ENCODE measurements at places on chromosomes 5 and 9.

DNA sequence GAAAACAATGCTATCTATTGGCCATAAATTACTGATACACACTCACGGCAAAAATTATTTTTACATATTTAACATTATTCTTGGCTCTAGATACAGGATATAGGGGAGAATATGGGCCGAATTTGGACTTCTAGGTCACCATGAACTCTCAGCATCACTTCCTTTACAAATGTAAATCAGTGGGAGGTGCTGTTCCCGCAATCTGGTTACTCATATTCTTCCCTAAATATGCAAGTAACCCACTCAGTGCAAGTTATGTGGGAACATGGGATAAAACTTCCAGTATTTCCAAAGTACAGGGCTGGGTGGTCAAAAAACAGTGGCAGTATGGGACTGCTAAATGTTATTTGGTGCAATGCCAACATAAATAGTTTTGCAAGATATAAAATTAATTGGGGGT is 145.6 kb downstream of the PPP2R2B start:
- DNase-seq, result no peak

DNA sequence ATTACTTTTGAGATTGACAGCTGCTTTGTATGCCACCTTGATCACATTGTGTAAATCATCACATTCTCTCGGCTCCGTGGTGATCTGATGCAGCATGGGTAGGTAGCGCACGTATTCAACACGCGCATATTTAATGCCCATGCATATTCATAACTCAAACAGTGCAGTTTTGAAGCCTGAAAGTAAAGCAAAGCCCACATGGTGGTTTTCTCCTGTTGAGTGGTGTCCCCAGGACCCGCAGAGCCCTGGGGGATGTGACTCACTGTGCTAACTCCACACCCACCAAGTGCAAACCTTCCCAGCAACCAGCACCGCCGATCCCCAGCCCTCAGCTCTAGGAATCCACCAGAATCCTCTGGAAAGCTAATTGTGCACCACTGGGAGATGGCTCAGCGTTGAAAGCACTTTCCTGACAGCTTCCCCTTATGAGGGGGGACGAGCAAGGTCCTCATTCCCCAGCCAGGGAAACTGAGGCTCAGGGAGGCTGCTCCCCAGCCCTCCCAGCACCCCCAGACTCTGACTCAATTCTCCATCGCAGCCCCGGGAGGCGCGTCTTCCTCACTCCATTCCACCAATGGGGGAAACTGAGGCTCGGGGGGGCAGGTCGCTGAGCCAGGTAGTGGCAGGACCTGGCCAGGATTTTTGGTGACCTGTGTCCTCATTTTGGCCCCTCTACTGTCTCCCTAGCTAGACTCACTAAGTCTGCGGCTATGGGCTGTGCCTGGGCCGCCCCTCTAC is 46.4 kb downstream of the SARDH start:
- no peak for DNase-seq

- peak; percentile 17 for DNase-seq
Observed at GRCh38 chr5:140235791-140236551, 61.0 kb downstream of the CYSTM1 start.

DNA sequence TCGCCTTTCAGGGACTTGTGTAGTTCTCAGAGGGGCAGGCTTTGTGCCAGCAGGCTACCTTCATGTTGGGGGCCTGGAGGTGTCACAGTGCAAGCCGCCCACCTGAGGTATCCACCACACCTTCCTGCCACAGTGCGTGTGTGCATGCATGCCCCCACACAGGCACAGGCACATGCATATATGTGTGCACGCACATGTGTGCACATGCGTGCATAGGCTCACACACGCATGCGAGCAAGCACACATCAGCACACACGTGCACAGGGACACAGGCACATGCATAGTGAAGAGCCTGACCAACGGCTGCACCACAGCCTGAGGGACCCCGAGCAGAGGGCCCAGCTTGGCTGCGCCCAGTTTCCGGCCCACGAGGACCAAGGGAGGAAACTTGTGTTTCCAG is 36.1 kb downstream of the IRX4 start:
- DNase-seq, result no peak

GRCh38 chr5:12845549-12846159 is 941.4 kb upstream of the CTNND2 start:
- DNase-seq, result no peak

DNA sequence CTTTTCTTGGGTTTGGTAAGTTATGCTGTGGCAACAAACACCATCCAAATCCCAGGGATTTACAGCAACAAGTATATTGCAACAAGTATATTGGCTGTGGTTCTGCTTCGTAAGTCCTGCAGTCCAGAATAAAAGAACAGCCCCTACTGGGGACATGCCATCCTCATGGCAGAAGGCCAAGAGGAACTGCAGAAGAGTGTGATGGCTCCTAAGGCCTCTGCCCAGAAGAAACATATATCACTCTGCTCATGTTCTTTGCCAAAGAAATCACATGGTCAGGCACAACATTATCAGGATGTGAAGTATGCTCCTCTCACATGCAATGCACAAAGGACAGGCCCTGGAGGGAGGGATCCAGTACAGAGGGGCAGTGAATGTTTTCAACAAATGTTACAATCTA is 159.6 kb upstream of the TAS2R1 start:
- no peak for DNase-seq

DNA sequence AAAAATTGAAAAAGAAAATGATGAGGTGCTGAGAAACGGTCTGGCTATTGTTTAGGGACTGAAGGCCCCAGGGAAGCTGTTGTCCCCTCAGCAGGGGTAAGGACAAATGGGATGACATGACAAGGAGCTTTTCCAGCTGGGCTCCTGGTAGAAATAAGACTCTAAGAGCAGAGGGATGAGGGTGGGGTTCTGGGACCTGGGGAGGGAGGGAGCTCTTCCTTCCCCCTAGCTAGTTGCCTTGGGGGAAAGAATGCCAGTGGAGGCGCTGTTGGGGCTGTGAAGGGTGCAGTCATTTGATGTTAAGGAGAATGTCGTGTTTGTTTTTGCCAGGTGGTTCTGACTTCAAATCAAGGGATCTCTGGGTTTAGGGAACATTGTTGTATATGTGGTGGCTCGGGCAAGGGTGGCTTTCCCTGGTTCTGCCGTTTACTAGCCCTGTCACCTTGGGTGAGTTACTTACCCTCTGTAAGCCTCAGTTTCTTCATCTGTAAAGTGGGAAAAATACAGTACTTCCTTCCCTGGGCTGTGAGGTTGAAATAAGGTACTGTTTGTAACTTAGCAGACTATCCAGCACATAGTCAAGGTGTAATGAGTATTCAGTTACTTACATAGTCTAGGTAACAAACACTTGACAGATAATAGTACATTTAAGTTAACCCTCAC is 47.8 kb downstream of the WWC1 start:
- no peak for DNase-seq

DNA sequence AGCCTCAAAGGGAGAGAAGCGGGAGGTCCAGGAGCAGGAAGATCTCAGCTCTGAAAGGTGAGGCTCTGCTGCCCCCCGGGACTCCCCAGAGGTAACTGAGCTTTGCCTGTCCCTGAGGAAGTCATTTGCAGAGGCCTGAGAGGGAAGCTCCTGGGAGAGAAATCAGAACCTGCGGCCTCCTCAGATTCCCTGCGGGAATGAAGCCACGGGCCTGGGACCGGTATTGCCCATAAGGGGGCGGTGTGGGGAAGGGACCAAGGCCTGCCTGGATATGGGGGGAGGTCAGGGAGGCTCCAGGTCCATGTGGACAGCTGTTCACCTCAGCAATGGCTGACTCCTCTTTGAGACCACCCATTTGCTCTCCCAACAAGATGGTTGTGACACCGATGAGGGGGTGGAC is 1.3 kb downstream of the SPATA31E1 start:
- DNase-seq, result no peak

GRCh38 chr5:60533789-60534188 is 166.2 kb downstream of the DEPDC1B start:
- no peak for DNase-seq

- no peak for DNase-seq
Observed at GRCh38 chr5:151179489-151179840, 21.9 kb upstream of the ANXA6 start.

GRCh38 chr5:146553446-146553845 is 37.5 kb upstream of the GPR151 start:
- DNase-seq, result no peak

- DNase-seq, result no peak
Observed at GRCh38 chr5:3639175-3639574, 43.5 kb downstream of the IRX1 start.

DNA sequence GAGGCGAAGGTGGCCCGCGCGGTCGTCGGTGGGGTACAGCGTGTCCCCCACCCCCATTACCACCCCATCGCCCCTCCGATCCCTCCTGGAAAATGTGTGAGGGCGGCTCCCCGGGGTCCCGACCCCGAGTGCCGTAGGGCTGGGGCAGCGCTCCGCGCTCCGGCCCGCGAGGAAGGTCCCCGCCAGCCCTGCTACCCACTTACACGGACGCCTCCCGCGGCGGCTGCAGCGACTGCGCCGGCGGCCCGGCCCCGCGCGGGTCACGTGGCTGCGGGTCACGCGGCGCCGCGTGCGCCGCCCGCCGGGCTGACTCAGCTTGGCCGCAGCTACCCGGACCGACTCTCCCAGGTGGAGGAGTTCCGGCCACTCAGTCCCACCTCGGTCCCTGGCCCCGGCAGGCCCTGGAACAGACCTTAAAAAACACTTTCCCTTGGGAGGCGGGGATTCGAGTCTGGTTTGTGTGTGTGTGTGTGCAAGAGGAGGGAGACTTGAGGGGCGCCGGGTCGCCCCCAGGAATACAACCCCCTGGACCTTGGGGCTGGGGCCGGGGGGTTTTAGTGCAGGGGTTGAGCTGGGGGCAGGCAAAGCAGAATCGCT is at the start of gene GNPDA1:
Gene GNPDA1 (minus strand): TSS at position 236 of the 597 bp plus-strand sequence. CDS start 992 bp downstream, outside the sequence.
- DNase-seq, result no peak

DNA sequence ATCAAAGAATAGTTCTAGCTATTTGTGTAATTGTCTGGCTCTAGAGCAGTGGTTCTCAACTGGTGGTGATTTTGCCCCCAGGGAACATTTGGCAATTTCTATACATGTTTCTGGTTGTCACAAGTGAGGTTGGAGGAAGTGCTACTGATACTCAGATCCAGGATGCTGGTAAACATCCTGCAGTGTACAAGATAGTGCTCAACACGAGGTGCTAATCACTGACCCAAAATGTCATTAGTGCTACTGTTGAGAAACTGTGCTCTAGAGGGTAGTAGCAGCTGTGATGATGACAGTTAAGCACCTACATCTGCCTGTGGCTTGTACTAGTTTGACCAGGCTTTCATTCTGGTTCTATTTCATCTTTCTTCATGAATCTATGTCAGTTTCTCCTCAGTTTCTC is 22.1 kb downstream of the LRRC19 start:
- no peak for DNase-seq

- no peak for DNase-seq
Observed at GRCh38 chr9:19283072-19283710, 52.7 kb downstream of the DENND4C start.
